Right renal cortex interstitium (tissue), 3 donors: ENCODE measurements at places on chromosomes 11 and 22. TPM values are rescaled to one million over a fixed set of nuclear protein-coding genes. Genes with fewer than 3 reads are reported as not detected.

The OR5P2 gene
- polyA plus RNA-seq: not detected

GRCh38 chr11:44409558-44410236, 99.8 kb upstream of the ALX4 start:
- no peak for DNase-seq

DNA sequence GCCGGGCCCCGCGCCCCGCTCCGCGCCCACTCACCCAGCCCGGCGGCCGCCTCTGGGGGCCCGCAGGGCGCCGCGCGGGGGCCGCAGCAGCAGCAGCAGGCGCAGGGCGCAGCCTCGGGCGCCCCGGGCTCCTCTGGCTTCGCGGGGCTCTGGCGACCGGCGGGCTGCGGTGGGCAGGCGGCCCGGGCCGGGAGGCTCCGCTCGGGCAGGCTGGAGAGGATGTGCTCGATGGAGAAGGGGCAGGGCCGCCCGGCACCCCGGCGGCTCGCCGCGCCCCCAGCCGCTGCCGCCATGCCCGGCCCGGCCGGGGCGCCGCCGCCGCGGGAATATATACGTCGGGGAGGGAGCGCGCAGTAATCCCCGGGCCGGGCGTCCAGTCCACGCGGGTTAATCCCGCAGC, at the start of gene GSC2:
TSS of gene GSC2 (minus strand) at position 302 of the 400 bp plus-strand sequence. CDS start at position 293, 9 bp downstream.
- no peak for DNase-seq

GRCh38 chr11:80096736-80097135, 655.9 kb upstream of the TENM4 start:
- no peak for DNase-seq

The ALDH3B2 gene
- polyA plus RNA-seq: 2.0 TPM

The MB gene
- 1.9 TPM for polyA plus RNA-seq

- DNase-seq: no peak
Observed at GRCh38 chr22:35605851-35606481, 11.2 kb downstream of the MB start.

GRCh38 chr11:13902523-13902922, 60.0 kb upstream of the SPON1 start:
- DNase-seq: no peak

DNA sequence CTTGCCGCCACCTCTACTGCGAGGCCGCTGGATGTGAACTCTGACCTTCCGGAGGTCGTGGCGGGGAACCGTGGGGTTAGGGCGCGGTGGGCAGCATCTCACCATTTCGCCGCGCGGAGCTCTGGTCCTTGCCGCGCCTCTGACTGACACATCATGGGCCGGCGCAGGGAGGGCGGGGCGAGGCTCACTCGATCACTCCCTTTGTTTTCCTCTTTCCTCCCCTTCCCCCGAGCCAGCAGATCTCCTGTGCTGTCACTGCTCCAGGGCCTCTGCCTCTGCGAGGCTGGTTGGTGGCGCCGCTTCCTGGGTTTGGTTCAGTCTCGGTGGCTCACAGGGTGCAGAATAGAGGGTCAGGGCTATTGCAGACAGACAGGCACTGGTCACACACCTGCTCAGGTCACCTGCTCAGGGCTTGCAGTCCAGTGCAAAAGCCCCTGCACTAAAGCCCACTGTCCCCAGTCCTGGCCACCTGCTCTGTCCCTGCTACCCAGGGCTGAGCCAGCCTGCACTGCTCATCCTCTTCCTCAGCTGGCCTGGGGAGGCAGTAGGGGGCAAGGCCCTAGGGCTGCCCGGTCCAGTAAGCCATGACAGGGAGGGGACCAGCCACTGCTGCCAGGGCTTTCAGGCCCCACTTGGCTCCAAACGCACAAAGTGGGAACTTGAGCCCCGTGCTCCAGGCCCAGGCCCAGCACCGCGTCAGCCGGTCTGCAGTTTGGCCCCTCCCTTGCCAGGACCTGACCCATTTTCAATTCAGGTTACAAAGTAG, 36.2 kb downstream of the PISD start:
- DNase-seq: no peak

DNA sequence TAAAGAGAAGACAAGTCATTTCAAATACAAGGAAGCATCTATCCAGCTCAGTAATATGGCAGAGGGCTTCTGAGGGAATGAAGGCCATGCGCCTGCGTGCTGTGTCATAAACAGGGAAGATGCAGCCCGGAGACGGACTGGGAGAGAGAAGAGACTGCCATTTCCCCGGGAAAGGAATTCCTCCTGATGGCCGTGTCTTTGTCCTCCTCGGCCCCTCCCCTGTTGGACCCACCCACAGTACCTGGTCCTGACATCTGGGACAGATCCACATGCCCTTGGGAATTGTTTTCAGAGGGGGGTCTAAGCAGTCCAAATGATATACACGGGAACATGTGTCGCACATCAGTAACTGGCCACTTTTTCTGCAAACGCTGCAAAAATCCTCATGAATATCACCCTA, 15.5 kb downstream of the LARGE2 start:
- no peak for DNase-seq

The HPS4 gene
- polyA plus RNA-seq: 30.4 TPM

- DNase-seq: no peak
Observed at GRCh38 chr22:38952281-38952993, 5.0 kb upstream of the APOBEC3A start.

The IGLL5 gene
- not detected for polyA plus RNA-seq

- no peak for DNase-seq
Observed at GRCh38 chr11:129975543-129975942, 27.1 kb downstream of the PRDM10 start.
